Stimulated activated CD8-positive, alpha-beta memory T cell treated with anti-CD3 and anti-CD28 coated beads, Interleukin-4, amount 100 ng/mL, for 1 hour (primary cell): ENCODE measurements at places on chromosomes 3 and 15.

DNA sequence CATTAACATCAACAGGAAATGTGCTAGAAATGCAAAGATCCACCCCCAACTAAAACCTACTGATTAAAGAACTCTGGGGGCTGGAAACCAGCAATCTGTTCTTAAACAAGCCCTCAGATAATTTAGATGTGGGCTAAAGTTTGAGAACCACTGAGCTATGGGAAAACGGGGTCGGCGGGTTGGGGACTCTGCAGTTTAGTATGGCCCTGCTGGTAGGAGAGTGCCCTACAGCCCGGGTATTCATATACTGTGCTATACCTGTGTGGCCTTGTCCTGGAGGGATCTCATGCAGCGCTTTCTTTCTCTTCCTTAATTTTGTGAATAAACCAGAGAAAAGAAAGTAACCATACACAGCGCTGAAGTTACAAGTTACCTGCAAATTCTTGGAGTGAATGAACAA, 189.7 kb upstream of the GBE1 start:
- DNase-seq = no peak

- DNase-seq = no peak
Observed at GRCh38 chr3:172078721-172079120, 39.3 kb downstream of the FNDC3B start.

DNA sequence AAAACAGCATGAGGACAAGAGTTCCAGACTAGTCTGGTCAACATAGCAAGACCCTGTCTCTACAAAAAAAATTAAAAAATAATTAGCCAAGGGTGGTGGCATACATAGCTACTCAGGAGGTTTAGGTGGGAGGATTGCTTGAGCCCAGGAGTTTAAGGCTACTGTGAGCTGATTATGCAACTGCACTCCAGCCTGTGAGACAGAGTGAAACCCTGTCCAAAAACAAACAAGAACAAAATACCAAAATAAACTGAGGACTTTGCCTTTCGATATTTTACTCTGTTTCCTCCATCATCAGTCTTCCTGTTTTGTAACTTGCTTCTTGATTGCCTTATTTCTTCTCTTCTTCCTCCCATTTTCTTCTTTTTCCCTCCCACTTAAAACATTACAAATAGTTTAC, 504.4 kb downstream of the ROBO1 start:
- DNase-seq = no peak

- DNase-seq = no peak
Observed at GRCh38 chr3:40620151-40620550, 95.4 kb downstream of the ZNF621 start.

DNA sequence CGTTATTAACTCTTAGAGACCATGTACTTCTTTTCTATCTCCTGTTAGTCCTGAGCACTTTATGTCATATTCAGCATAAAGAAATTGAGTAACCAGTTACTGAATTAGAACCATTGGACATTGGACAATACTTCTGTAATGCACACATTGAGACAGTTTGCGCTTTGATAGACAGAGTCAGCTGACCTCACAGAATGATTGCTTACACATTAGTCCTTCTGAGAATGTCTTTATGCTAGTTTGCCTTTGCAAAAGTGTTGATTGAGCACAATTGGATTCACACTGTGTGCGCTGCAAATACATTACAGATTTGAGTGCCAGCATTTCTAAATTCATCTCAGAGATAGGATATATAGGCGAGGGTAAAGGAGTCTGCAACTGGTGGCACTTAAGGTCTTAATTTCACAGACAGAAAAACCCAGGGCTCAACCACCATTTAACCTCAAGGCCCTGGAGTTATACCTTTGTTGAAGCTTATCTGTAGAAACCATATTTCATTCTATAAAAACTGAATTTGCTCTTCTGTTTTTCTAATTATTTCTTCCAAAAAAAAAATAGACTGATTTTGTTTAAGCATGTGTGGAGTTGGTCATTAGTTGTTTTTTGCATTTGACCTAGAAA, 3.8 kb downstream of the SERPINI1 start:
- DNase-seq = no peak

- no peak for DNase-seq
Observed at GRCh38 chr15:56366211-56366610, 985 bp downstream of the TEX9 start.

DNA sequence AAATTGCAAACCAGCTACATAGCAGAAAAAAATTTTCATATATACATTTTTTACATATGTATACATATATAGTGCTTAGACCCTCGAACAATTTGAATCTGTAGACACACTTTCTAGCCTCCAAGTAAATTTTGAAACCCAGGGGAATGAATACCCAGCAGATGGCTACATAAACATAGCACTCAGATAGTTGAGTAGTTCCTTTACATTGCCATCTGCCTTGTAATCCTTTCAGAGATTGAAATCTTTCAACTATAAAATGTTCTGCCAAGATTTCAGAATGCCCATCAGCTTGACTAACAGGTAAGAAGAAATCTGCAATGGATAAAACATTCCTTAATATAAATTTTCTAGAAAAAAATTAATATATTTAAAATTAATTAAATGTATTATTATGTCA, 1333.5 kb upstream of the CADM2 start:
- no peak for DNase-seq

DNA sequence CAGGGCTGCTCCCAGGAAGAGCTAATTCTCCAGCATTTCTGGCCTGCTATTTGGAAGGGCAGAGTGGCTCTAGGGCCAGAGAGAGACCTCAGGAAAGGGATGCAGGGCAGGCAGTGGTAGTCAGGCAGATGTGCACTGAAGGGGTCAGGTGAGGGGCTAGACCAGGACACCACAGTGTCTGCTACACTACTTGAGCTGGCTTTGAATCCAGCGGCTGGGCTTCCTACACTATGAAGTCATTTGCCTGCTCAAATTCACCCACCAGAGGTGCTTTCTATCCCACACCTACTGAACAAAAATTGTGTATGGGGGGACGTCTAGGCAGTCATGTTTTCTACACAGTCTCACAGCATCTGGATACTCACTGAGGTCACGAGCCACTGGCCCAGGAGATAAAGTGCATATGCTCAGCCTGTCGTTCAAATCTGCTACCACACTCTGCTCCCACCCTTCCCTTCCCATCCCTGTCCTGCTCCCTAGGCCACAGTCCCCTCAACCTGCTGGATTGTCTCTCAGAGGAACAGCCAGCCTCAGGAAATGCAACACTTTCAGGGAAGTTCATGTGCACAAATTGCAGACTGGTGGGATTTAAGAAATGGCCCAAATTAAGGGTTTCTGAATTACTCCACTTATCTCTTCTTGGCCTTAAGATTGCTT, 49.9 kb upstream of the SLC6A11 start:
- DNase-seq = no peak

DNA sequence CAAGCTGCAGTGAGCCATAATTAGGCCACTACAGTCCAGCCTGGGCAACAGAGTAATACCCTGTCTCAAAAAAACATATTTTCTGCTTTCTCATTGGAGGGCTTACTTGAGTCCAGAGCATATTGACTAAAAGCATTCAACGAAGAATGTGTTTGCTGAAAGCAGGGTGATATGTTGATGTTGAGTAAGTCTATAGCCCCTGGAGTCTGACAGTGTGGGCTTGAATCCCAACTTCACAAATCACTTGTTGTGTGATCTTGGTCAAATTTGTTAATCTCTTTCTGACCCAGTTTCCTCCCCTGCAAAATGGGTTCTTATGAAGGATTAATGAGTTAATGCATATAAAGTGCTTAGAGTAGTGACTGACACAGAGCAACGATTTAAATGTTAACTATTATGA, 403.9 kb downstream of the MECOM start:
- DNase-seq = no peak

- DNase-seq = no peak
Observed at GRCh38 chr3:60298141-60298540, 953.1 kb downstream of the FHIT start.

- no peak for DNase-seq
Observed at GRCh38 chr3:155995525-155996370, 124.6 kb upstream of the KCNAB1 start.

DNA sequence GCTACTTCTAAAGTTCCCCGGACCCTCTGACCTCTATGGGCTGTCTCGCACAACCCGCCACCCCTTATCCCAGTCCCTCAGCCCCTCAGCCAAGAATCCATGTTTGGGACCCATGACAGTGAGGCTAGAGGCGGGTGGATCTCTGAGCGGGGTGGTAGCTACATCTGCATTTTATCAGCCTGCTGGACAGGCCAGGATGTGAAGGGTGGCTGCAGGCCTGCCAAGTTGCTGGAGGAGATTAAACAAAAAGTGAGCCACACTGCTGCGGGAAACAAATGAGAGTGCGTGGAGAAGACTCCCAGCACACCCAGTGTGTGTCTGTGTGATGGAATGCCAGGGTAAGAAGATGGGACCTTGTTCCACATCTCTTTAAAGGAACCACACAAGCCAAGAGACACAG, 51.1 kb upstream of the SPATA12 start:
- no peak for DNase-seq

GRCh38 chr3:28982906-28983305, 298.0 kb upstream of the RBMS3 start:
- DNase-seq = no peak

- DNase-seq = no peak
Observed at GRCh38 chr15:57635300-57635909, 43.7 kb downstream of the MYZAP start.

GRCh38 chr3:176214758-176215157, 982.5 kb downstream of the TBL1XR1 start:
- no peak for DNase-seq

DNA sequence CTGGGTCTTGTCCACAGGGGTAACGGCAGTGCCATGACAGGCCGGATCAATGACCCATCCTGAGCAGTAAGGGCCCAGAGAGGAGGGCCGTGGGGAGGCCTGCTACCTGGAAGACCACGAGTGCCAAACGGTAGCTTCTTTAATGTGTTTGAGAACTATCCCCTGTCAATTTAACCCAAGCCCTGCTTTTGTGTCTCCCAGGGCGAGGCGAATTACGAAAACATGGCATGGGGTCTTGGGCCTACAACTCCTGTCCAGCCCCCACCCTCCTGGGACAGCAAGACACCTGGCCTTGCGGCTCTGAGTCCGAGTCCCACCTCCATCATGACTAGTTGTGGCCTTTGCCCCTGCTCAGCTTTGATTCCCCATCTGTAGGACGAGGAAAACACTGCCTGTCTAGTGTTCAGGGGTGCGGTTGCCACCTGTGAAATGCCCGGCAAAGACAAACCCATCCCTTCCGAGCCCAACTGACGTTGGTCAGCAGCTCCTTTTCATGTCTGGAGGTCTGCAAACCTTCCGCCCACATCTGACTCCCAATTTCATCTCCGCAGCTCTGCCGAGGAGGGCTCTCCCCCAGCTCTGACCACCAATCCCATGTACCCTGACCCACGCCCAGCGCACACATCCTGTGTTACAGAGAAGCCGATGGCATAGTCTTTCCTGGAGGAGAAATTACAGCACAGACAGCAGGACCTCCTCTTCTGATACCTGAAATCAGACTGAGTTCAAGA, 28.9 kb upstream of the SNRPA1 start:
- DNase-seq = no peak

DNA sequence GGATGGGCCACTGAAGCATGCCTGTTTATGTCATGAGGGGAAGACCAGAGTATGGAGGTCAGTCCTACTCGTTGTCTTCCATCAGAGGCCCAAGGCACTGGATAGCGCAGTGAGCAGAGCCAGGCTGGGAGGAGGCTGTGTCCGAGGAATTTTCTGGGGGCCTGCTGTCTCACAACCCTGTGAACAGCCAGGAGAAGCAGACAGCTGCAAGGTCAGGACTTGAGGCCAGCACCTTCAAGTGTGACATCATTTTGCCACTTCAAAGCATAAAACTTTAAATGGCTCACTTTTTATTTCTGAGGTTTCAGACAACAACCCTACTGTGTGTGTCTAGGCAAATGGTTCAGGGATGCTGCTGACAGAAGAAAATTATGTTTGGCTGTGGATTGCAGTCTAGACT, 47.2 kb downstream of the TMED3 start:
- DNase-seq = no peak

DNA sequence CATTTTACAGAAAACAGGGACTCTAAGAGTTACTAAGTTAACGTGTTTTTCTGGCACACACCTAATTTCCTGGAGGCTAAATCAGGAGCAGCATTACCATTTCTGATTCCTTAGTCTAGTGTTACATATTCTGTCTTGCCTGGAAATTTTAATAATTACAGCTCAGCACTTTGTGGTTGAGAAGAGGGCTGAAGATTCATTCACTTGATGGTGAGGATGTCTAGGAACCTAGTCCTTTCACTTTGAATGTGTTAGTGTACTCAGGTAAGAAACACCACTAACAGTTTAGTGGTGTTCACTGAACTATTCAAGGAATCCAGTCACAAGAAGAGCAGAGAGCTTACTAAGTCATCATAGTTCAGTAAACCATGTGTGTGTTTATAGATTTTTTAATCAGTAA, 102.8 kb downstream of the STT3B start:
- no peak for DNase-seq

GRCh38 chr15:91942720-91943394, 89.3 kb downstream of the SLCO3A1 start:
- DNase-seq = no peak

GRCh38 chr15:52785672-52786406, 4.3 kb downstream of the ONECUT1 start:
- DNase-seq = no peak

DNA sequence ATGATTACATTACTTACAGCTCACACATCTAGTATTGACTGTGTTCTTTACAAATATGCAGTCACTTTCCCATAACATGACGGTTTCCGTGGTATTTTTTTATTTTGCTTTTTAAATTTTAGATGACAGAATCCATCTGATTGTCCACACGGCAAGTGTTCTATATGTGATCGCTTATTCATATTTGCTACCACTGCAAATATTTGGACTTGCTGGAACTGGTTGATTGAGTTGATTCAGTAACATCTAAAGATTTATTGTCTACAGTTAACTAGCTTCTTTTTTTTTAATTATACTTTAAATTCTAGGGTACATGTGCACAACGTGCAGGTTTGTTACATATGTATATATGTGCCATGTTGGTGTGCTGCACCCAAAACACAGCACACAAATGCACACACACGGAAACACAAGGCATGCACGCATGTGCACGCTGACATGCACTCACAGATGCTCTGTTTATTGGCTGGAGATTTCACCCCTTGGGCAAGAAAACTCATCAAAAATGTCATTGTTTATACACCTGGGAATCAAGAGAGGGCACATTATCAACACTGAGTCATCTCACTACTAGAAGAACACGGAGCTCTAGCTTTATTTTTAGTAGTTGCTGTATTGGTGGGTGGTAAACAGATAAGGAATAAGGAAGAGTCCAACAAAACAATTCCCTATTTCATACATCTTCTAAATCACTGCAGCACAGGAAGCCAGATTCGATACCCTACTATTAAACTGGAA, 16.4 kb downstream of the ARRDC4 start:
- no peak for DNase-seq

DNA sequence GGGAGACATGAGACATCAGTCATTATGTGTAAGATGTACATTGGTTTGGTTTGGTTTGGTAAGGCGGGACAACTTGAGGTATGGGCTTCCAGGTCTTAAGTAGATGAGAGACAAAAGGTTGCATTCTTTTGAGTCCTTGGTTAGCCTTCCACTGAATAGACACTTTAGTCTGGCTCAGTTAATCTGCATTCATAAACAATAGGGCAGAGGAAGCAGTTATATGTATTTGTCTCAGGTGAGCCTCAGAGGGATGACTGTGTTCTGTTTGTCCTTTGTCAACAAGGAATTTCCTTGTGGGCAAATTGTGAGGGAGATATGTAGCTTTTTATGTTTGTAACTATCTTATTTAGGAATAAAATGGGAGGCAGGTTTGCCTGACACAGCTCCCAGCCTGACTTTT, 50.4 kb downstream of the TCF12 start:
- DNase-seq = no peak

GRCh38 chr3:136703429-136703828, 48.7 kb downstream of the STAG1 start:
- no peak for DNase-seq
